ENCODE measurements at places on chromosomes 1 and 21.

- DNase-seq, result no peak
These were observed 57.8 kb downstream of the PGBD5 start for GRCh38 chr1:230368363-230368762.

DNA sequence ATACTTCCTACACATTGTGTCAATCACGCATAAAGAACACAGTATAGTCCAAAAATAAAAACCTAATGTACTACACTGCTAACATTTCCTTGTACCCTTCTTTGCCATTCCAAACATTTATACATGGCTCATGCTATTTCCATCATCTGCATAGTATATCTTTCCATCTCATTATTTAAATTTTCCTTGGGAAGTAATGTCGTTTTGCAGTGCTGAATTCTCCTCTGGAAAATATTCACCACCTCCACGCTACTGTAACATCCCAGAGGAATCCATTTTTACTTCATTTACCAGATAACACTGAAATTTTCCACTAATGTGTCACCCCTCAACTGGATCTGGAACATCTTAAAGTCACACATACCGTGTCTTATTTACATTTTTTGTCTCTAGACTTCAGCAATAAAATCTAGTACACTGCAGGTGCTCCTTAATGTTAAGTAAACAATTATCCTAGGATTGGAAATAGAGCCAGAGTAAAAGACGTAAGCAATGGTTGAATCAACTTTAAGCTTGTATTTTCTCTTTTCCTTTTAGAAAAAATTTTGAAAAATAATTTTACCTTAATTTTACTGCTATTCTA is 881.0 kb downstream of the AMY1C start:
- DNase-seq, result no peak

- no peak for DNase-seq
These were observed 56.3 kb upstream of the GPR153 start for GRCh38 chr1:6317098-6317760.

GRCh38 chr1:62991152-62991551 is 207.2 kb downstream of the ATG4C start:
- DNase-seq, result no peak

DNA sequence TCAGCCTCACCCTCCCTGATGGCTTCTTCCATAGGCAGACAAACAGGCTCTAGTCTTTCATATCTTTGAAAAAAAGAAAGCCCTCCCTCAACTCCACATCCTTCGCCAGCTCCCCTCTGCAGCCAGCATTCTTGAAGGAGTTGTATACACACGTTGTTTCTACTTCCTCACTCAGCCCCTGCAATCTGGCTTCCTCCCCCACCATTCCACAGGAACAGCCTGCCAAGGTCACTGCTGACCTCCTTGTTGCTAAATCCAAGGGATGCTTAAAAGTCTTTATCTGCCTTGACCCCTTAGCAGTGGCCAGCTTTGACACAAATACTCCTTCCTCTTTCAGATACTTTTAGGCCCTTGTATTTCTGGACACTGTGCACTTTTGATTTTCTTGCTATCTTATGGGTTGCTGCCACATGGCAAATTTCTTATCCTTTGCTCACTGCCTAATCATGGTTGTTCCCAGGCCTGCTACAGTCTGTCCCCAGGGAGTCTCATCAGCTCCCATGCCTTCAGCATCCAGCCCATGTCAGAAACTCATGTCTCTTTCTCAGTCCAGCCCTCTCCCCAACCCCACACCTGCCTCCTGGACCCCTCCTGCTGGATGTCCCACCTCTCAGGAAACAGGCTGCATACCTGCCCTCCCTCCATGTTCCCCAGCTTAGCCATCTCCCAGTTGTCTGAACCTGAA is 8.3 kb downstream of the FAM229A start:
- DNase-seq, result no peak

DNA sequence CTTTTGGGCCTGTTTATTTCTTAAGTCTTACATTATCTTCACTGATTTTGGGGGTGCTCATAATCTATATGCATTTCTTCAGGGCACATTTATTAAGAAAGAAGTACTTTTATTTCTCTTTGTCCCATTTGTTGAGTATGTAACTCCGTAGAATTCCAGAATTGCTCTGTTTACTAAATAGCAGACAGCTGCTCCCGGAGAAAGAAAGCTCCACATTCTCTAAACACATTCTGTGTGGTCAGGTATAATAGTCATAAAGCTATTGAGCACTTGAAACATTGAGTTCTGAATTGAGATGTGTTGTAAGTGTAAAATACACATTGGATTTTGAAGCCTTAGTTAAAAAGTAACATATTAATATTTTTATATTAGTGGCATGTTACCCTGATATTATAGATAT is 206.5 kb downstream of the SPATA17 start:
- DNase-seq, result no peak

GRCh38 chr1:55015123-55015522 is 16.4 kb downstream of the BSND start:
- no peak for DNase-seq

- DNase-seq, result no peak
These were observed 24.8 kb upstream of the GFI1 start for GRCh38 chr1:92511541-92511940.

DNA sequence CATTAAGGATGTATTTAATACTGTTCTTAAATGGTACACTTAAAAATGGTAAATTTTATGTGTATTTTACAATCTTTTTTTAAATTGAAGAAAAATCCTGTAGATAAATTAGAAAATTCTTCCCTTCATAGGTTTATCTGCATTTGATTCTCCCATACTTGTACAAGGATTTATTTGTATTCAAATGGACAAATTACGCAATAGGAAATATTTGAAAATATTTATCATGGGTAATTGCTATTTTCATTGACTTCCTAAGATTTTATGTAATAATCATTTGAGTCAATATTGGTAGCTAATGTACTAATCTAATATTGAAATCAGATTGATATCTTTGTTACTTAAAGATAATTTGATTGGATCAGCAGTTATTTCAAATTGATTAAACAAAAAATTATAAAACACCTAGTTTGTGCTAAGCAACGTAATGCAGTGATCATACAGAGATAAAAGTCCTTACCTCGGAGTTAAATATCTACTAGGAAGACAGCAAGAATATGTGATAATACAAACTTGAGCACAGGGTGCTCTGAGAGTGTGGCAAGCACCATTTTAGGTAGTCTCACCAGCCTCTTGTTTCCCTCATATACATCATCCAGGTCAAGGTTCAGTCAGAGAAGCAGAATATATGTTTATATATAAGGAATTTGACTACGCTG is 11.3 kb upstream of the C1orf162 start:
- no peak for DNase-seq

GRCh38 chr1:202189001-202189790 is 4.4 kb upstream of the LGR6 start:
- peak; percentile 98 for DNase-seq

DNA sequence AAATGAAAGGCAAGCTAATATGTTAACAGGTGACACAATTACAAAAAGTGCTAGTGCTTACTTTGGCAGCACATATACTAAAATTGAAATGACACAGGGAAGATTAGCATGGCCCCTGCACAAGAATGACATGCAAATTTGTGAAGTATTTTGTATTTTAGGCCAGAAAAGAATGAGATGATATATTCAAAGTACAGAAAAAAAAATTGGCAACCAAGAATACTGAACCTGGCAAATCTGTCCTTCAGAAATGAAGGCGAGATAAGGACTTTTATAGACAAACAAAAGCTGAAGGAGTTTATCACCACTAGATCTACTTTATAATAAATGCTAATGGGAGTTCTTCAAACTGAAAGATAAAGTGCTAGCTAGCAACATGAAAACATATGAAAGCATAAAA is 350.0 kb upstream of the POU3F1 start:
- DNase-seq, result no peak

GRCh38 chr1:146021050-146021445 is 487 bp downstream of the HJV start:
- DNase-seq, result no peak

- no peak for DNase-seq
These were observed 32.4 kb upstream of the CTTNBP2NL start for GRCh38 chr1:112363636-112364035.

GRCh38 chr1:93346421-93346993 is 800 bp downstream of the DR1 start:
- DNase-seq, result peak; percentile 11

DNA sequence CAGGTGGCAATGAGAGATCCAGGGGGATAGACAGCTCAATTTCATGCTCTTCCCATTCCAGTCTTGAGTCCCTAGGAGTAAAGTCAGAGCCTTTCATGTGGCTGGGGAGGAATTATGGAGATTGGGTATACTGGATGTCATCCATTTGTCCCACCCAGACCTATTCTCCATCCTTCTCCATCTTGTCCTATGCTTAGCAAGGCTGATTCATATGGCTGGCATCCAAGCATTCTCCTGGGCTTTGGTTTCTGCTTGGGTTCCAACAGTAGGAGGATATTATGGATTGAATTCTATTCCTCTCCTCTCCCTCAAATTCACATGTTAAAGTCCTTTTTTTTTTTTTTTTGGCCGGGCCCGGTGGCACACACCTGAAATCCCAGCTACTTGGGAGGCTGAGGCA is 3.8 kb upstream of the CDC20 start:
- no peak for DNase-seq

GRCh38 chr1:200493344-200493743 is 83.5 kb upstream of the ZNF281 start:
- peak; percentile 67 for DNase-seq

GRCh38 chr1:160129046-160129445 is 13.5 kb downstream of the ATP1A2 start:
- DNase-seq, result no peak

- no peak for DNase-seq
These were observed 55.1 kb downstream of the KIF26B start for GRCh38 chr1:245209658-245210435.

- no peak for DNase-seq
These were observed 6.1 kb downstream of the GPR137B start for GRCh38 chr1:236148470-236148845.

DNA sequence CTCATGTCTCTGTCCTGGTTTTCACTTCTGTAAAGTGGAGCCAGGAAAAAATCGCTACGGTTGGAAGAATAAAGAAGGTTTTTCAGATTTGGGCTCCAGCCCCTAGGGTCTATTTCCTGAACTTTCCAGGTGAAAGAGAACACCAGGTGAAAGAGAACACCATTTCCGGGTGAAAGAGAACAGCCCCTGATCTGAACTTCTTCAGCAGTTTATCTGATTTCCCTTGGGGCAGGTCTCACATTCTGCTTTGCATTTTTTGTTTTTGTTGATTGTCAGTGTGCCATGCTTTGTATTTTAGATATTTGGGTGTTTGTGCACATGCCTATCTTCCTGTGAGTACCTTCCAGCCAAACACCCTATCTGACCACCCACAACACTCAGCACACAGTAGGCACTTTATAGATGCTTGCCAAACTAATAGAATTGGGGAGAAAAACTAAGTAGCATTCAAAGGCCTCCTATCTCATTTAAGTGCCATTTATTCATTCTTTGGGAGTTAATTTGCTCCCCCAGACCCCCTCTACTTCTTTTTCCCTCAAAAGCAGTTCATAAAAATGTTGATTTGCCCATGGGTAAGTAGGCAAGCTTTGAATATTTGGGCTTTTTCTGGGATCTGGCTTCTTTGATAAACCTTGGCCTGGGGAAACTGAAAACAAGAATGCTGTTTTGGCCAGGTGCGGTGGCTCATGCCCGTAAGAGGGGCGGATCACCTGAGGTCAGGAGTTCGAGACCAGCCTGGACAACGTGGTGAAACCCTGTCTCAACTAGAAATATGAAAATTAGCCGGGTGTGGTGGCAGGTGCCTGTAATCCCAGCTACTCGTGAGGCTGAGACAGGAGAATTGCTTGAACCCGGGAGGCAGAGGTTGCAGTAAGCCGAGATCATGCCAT is 2.2 kb downstream of the NAV1 start:
- no peak for DNase-seq

GRCh38 chr1:15849775-15850324 is 2.3 kb downstream of the SPEN start:
- peak; percentile 94 for DNase-seq

- peak; percentile 7 for DNase-seq
These were observed 2.6 kb upstream of the MYOG start for GRCh38 chr1:203088441-203088840.

GRCh38 chr1:78730054-78730453 is 80.4 kb downstream of the IFI44 start:
- DNase-seq, result no peak

DNA sequence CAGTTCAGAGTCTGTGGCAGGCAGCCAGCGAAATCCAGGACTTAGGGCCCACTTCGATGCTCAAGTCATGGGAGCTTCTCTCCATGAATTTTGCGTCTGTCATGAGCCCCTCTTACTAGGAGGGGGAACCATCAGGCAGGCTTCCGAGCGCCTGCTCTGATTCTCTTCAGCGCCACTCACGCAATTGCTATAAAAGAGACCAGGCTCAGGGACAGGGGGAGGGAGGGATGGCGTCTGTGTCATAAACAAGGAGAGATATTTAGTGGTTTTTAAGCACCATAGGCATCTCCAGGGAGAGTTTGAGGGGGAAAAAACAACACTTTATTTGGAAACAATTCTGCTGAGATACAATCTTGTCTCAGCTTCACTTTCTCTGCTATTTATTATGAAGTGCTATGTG is 60.6 kb downstream of the NAV1 start:
- DNase-seq, result no peak

- DNase-seq, result peak; percentile 57
These were observed 694 bp downstream of the MEAF6 start for GRCh38 chr1:37513795-37514349.

DNA sequence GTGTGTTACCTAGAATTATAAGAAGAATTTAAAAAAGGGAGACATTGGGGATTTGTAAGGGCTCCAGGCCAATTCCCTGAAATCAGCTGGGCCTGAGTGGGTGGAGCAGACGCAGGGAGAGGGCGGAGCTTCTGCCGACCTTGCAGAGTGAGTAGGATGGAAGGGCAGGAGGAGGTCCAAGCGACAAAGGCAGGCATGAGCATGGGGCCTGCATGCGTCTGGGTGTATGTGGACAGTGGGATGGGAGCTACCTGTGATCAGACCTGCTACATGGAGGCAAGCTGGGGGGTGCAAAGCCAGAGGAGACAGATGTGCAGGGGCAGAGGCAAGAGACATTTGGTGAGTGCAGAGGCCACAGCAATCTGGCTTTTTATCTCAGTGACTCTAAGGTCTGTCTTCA is 105.3 kb upstream of the OLIG2 start:
- DNase-seq, result no peak

DNA sequence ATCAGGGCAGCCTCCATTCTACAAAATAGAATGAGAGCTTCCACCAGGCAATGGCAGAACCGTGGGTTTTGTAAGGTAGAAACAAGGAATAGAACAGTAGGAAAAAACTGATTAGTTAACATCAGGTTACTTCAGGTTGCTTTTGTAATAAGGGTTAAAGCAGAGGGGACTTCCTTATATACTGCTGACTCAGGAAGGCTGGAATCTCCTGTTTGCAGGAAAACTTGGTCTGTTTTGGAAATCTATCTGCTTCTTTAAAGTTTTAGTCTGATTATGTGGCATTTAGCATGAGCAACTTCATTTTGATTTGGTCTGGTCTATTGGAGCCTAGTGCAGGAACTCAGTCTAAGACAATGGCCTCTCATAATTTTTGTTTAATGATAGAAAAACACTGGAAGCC is 32.7 kb upstream of the RAB4A start:
- DNase-seq, result no peak

DNA sequence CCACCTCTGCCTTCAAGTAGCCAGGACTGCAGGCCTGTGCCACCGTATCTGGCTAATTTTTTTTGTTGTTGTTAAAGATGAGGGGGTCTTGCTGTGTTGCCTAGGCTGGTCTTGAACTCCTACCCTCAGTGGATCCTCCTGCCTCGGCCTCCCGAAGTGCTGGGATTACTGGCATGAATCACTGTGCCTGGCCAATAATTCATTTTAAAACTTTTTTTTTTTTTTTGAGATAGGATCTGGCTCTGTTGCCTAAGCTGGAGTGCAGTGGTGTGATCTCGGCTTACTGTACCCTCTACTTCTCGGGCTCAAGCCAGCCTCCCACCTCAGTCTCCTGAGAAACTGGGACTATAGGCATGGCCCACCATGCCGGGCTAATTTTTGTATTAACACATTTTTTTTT is 3.5 kb downstream of the CDC73 start:
- no peak for DNase-seq
